Activated naive CD8-positive, alpha-beta T cell treated with anti-CD3 and anti-CD28 coated beads, Interleukin-2, amount 50 U/mL, for 16 hours (primary cell): ENCODE measurements at places on chromosomes 5 and 9.

GRCh38 chr5:170579601-170580000 is 75.8 kb downstream of the KCNIP1 start:
- no peak for DNase-seq

- no peak for DNase-seq
Observed at GRCh38 chr5:129506950-129507349, 46.9 kb downstream of the ADAMTS19 start.

- DNase-seq: no peak
Observed at GRCh38 chr9:27194401-27195091, 85.5 kb downstream of the TEK start.

- no peak for DNase-seq
Observed at GRCh38 chr9:121906074-121906870, 186.8 kb downstream of the TTLL11 start.

GRCh38 chr9:100111235-100111634 is 12.2 kb downstream of the INVS start:
- no peak for DNase-seq

GRCh38 chr9:84671586-84672521 is 2.3 kb downstream of the NTRK2 start:
- no peak for DNase-seq

DNA sequence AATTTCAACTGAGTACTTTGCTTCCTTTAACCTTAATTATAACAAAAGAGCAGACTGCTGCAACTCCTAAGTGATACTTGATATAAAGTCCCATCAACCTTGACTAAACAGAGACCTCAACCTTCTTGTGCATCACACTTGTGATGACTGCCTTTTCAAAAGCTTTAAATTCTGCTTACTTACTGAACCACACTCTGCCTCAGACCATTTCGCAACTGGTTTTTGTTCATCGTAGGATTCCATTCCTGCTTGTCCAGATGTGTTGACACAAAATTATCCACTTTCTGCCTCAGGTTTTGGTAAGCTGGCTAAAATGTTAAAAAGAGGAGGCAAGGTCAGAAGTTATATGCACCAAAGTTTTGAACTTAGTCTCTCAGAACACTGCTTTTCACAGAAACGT is 3.5 kb downstream of the BOD1 start:
- DNase-seq: no peak
